ENCODE measurements at places on chromosomes 3 and 15. TPM values are rescaled to one million over a fixed set of nuclear protein-coding genes. Genes with fewer than 3 reads are reported as not detected.

Gene CCR8
- total RNA-seq = not detected

Gene MEGF11
- 0.53 TPM for total RNA-seq

Gene SKOR1
- total RNA-seq = 0.05 TPM

Gene MESP2
- total RNA-seq = 0.24 TPM

Gene PRTG
- 10.8 TPM for total RNA-seq

Gene ARL6IP5
- total RNA-seq = 77.0 TPM

Gene SPINK8
- total RNA-seq = not detected

Gene GP5
- total RNA-seq = not detected

Gene KLHL25
- total RNA-seq = 6.7 TPM

Measured in A549 treated with Hydrocortisone at 1 μM for 4 hours (cell line).